GM12891 (cell line): ENCODE measurements at places on chromosomes 12 and 14.

DNA sequence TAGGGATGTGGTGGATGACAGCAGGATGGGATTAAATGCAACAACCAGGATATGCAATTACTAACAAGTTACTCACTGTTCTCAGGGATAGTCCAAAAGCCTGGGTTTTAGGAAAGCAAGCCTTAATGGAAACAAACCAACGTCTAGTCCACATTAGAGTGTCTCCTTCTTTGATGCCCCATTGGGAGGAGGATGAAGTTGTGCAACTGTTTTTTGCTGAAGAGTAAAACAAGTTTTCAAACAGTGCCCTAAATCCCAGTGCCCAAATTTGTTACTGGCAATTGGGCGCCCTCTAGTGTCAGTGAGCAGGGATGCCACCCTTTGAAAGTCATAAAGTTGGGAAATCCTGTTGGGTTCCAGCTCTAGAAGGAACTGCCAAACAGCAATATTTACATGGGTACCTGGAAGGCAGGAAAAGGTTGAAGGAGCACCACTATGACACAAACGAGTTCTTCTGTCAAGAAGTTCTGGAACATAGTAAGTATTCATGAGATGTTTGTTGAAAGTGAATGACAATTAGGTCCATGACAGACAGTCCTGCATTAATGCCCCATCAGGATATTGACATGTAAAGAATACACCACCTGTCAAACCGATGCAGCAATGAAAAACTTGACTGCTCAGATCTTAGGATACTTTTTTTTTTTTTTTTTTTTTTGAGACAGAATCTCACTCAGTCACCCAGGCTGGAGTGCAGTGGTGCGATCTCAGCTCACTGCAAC, 11.1 kb upstream of the DPF3 start:
- DNase-seq, result peak; percentile 29

DNA sequence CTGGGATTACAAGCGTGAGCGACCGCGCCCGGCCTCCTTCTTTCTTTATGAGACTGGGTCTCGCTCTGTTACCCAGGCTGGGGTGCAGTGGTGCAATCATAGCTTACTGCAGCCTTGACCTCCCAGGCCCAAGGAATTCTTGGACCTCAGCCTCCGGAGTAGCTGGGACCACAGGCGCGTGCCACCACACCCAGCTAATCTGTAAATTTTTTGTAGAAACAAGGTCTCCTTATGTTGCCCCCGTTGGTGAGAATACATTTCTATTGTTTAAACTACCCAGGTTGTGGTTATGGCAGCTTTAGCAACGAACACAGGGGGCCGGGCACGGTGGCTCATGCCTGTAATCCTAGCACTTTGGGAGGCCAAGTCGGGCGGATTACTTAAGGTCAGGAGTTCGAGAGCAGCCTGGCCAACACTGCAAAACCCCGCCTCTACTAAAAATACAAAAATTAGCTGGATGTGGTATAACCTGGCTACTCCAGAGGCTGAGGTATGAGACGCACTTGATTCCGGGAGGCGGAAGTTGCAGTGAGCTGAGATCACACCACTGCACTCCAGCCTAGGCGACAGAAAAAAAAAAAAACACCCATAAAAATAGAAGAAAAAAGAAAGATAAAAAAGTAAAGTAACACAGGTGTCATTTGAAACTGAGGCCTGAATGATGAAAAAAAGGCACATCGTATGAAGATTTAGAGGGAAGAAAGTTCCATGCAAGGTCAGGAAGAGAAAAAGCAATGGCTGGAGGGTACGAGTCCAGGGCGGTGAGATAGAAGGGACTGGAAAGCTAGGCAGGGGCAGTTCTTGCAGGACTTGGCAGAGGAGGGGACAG, 977 bp upstream of the TMEM120B start:
- DNase-seq, result no peak

DNA sequence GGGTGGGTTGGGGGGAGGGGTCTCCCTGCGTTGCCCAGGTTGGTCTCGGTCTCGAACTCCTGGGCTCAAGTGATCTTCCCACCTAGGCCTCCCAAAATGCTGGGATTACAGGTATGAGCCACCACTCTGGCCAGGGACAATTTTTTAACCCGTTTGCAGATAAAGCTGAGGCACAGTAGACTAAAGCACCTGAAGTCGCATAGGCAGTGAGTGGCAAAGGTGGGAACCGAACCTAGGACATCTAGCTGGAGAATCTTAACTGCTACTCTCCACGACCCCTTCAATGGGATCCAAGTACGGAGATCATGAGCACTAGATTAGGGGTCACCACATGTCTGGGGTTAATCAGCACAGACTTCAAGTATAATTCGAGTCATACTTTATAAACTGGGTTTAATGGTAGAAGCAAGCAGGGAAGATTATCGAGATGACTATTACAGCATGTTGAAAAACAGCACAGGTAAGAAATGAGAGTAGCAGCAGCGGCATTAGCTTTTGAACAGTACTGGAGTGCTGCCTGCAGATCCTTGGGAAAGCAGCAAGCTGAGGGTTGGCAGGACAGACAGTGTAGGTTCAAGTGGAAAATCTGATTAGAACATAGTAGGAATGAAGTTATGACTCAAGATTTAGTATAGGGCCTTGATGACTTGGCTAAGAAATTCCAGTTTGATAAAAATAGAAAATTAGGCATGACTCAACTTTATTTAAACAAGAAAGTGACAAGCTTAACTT, 23.9 kb downstream of the NID2 start:
- no peak for DNase-seq

DNA sequence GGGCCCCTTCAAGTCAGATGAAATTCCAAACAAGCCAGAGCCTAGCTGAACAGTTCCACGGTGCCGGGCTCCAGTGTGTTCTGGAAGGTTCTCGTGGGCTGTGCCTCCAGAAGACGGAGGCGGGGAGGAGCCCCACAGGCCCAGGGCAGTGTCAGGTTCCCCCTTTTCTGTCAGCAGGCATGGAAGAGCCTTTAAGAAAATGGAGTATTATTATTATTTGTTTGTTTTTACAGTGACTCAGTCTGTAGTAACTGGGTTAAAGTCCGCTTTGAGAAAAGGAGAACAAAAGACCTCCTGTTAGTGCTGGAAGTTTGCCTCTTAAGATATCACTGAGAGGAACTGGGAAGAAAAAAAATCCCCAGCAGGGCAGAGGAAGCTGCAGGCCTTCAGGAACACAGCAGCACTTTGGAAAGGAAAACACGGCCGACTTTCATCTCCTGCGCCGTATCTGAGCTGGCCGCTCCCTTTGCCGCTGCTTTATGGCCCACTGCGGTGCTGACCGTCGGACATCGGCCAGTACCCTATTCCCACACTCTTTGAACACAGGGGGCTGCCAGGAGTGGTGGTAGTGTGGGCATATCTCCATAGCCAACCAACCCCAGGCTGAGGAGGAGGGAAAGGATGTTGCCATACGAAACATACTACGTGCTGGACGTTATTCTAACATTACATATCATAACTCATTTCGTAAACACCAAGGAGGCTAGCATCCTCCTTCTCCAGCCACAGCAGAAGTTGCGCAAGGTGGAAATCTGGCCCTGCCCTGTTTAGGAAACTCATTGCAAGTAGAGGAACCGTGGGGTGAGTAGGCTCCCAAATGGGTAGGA, 194.0 kb downstream of the ZFP36L1 start:
- DNase-seq, result no peak

DNA sequence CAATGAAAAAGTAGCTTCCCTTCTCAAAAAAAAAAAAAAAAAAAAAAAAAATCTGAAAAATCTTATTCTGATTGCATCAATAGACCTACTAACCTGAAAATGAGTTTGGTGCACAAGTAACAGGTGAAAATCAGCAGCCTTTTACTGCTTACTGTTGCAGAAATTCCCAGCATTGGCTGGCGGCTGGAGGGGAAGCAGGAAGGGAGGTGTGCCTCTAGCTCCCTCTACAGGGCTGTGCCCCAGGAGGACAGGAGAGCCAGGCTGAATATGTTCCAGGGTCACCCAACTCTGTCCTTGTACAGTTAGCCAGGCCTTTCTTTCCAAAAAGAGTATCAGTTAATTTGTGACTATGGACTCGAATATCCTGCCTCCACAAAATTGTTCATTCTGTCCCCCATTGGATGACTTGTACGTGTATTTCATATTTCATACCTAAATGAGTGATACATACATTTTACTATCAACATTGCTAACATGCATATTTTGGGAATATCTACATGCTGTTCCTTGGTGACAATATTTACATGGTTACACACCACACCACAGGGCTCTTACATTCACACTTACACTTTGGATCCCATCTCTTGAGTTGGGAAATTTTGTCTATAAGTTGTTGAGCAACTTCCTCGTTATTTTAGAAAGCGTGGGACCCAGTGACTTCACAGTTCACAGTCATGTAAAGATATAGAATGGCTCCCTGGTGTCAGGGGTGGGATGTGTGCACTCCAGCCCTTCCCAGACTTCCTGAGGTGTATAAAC, 124.8 kb downstream of the SAMD4A start:
- DNase-seq, result no peak

GRCh38 chr14:101463566-101464171, 97.6 kb upstream of the DIO3 start:
- no peak for DNase-seq

- DNase-seq, result no peak
Observed at GRCh38 chr12:107331912-107332311, 238.6 kb upstream of the CRY1 start.

DNA sequence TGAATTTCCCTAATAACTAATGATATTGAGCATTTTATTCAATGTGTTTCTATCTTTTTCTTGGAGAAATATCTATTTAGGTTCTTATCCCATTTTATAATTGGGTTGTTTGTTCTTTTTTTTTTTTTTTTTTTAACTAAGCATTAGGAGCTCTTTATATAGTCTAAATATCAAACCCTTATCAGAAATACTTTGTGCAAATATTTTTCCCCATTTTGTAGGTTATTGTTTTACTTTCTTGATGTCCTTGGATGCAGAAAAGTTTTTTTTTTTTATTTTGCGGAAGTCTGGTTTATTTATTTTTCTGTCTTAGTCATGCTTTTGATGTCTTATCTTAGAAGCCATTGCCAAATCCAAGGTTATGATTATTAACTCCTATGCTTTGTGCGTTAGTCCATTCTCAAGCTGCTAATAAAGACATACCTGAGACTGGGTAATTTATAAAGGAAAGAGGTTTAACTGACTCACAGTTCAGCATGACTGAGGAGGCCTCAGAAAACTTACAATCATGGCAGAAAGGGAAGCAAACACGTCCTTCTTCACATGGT, 434.3 kb upstream of the TBX3 start:
- DNase-seq, result no peak

DNA sequence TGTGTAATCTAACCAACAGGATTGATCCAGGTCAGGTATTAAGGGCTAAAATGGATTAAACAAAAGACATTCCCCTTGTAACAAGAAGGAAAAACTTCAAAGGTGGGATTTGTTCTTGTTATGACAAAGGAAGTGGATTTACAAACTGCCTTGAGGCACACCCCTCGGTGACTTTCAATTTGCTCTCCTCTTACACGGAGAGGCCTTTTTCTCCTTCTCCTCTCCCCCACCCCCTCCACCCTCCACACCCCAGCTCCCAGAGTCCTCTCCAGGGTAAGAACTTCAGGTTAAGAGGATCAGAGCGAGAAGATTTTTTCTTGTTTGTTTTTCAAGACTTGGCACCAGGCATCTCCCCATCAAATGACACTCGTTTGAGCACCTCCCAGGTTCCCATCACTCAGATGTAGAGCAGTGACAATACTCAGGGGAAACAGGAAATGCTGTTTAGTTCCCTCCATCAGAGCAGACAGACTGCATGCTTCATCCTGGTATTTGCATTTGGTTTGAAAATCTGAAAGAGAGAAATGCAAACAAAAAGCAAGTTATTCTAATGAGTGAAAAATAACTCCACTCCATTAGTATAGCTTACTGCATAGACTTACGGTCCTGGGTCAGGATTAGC, 77.6 kb upstream of the TMEM260 start:
- no peak for DNase-seq

DNA sequence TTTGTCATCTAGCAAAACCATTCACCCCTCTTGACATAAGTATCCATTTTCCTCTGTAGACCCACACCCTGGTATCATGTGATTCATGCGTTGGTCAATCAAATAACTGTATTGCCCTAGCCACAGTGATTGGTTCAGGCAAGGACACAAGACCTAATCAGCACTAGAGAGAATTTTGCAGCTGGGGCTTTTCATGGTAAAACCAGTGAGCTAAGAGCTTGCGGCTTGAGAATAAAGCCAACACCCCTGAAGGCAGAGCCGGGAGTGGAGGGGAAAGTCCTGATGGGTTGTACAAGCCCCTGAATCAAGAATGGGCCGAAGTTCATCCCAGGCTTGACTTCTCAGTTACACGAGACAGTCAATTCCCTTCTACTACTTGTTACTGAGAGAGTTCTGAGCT, 33.2 kb upstream of the LTBP2 start:
- DNase-seq, result no peak

DNA sequence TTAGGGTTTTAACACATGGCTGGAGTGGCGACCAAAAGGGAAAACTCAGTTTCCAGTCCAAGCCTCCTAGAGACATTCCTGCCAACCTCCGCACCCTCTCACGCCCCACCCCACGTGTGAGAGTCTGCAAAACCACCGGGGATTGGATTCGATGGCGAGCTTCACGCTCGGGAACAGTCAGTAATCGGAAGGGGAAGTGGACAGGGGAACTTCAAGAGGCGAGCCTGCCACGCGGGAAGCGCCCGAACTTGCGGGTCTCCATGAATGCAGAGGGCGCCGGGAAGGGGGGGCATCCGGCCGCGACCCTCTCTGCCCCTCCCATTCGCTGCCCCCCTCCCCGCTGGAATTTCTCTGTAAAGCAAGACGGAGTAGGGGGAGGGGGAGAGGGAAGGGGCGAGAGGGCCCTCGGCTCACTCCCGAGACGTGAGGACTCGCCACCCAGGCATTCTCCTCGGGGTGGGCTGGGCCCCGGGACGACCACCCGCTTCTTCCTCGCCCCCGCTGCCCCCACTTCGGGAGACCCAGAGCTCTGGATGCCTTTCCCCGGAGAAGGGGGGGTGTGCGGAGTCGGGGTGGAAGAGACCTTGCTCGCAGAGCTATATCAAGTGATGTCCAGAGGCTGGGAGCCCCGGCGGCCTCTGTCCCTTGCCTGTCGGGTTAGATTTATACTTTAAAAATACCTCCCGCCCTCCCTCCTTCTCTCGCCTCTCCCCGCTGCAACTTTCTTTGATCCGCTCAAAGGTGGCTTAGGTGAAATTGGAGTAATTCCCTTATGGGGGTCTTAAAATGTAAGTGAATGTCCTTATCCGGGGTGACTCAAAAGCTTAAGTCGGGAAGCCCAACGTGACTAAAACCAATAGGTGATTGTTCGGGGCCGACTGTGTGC, 2.5 kb upstream of the CCND2 start:
- no peak for DNase-seq

- no peak for DNase-seq
Observed at GRCh38 chr12:3551386-3551785, 60.4 kb downstream of the PRMT8 start.

GRCh38 chr12:27936196-27936595, 36.3 kb downstream of the PTHLH start:
- DNase-seq, result no peak
